ENCODE measurements at places on chromosomes 13 and 19.

GRCh38 chr19:49107625-49108459 lies 6.3 kb upstream of the LIN7B start:
- no peak for DNase-seq

- DNase-seq = no peak
Observed at GRCh38 chr19:38221919-38222830, 1.8 kb downstream of the DPF1 start.

DNA sequence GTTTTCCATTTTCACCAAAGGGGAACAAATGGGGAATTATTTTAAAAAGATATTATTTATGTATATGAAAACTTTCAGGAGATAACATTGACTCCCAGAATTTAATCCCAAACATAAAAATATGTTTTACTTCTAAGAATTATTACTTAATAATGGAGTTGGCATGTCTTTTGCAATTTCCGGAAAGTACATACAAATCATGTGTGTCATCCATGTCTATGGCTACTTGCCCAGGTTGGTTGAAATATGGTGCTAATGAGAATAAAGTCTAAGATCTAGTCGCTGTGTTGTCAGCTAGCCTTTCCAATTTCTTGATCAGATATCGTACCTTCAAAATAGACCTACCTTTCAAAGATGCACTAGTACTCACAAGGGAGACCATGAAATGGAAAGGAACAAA lies 1003.2 kb upstream of the PCDH20 start:
- no peak for DNase-seq

DNA sequence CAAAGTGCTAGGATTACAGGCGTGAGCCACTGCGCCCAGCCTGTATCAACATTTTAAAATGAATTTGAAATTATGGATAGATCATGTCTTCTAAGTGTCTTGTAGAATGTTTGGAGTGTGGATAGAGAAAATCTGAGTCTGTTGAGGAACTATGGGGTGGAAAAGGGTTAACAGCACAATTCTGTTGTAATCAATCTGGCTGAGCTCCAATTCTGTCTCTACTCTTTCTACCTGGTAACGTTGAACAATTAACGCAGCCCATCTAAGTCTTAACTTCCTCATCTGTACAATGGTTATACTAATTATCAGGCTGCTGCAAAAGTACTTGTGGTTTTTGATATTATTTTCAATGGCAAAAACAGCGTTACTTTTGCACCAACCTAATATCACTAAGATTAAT lies 4.1 kb downstream of the FPR2 start:
- DNase-seq = no peak

GRCh38 chr19:22286151-22286810 lies at the start of gene ZNF729:
Gene ZNF729 (plus strand): TSS chr19:22286441. CDS start chr19:22286526, 85 bp downstream.
- DNase-seq = no peak

DNA sequence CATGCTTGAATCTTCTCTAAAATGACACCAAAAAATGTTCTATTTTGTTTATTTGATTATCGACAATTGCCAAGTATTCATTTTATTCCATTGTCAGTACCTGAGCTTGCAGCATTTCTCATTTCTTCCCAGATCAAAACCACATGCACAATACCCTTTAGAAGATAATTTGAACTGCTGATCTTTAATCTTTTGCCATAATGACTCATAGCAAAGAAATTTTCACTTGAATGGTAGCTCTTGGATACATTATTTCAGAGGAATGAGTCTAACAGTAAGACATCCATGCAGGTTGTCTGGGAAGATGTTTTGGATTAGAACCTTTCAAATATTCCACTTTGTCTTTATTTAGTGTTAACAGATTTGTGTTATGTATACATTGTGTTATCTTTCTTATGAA lies 42.0 kb upstream of the RXFP2 start:
- DNase-seq = no peak

GRCh38 chr13:30714629-30715371 lies 20.5 kb upstream of the ALOX5AP start:
- no peak for DNase-seq

- DNase-seq = no peak
Observed at GRCh38 chr13:42836930-42837690, 55.7 kb downstream of the FAM216B start.

GRCh38 chr13:48588120-48588519 lies 55.2 kb upstream of the RCBTB2 start:
- no peak for DNase-seq

DNA sequence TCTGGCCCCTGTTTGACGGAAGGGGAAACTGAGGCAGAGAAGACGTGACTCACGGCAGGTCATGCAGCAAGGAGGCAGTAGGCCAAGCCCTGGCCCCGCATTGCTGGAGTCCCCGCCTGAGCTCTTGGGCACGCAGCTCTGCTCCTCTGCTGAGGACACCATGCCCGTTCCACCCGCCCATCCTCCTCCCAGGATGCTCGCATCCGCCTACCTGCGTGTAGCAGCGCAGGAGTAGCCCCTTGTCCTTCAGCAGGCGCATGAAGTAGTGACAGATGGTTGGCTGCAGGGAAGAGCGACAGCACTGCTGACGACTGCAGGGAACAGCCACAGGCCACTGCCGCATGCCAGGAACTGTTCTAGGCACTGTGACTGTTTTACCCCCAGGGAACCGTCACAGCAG lies 10.5 kb downstream of the SIRT2 start:
- DNase-seq = no peak

GRCh38 chr19:39296055-39296645 lies at the start of gene IFNL1:
Gene IFNL1 (plus strand): TSS chr19:39296407. CDS start chr19:39296422, 15 bp downstream.
- DNase-seq = no peak

DNA sequence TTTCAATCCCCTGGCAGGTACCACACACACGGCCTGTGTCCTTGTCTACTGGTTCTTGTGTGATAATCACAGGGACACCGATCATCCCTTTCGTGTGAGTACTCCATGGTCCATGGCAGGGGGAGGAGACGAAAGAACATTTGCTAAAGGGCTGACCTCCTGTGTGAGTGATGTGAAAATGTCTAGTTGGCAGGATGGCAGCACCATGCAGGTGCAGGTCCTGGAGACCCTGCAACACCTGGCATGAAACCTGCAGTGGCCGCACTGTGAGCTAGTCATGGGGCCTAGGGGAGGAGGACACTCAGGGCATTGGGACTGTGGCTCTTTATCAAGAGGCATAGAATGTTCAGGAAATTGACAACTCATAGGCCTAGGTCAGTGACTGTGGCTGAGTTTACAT lies 22.9 kb upstream of the LGALS14 start:
- DNase-seq = no peak

DNA sequence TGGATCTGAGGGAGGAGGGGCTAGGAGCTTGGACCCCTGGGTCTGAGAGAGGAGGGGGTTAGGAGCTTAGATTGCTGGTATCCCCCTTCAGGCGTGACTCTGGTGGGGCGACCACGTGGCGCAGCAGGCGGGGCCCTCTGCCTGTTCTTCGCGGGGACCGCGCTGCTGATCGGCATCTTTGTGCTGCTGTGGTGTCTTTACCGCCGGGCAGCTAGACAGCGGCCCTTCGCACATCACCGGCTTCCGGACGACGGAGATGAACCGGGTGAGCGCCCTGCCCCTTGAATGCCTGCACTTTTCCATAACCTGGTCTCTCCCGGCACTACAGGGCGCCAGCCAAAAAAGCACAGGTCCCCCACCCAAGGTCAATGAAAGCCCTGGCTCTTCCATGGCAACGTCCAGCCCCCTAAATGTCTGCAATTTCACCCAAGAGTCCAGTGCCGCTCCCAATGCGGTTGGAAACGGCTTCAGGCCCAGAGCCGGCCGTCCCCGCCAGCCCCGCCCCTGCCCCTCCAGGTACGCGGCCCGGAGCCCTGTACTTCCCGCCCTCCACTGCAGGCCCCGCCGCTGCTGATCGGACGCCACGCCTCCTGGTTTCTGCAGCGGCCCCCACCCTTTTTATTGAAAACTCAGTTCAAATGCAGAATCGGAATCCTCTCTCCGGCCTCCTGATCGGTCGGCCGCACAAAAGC lies 2.8 kb downstream of the GFY start:
- peak; percentile 24 for DNase-seq

DNA sequence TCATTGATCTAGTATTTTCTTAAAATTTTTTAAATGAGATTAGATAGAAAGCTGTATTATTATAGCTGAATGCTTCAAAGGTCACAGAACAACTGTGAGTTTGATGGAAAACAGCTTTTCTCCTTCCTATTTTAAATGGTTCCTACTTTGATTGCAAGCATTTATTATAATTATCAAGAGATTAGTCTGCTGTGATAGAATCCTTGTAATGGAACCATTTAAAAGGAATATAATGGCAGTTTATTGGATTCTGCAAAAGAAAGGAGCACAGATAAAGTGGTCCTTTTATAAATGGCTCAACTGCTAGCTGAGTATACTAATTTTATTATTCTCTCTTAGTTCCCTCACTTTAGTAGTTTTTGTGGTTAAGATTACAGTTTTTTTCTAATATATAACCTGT lies 87.0 kb downstream of the MAB21L1 start:
- no peak for DNase-seq

- DNase-seq = no peak
Observed at GRCh38 chr13:110134801-110135200, 172.2 kb downstream of the COL4A1 start.

- DNase-seq = no peak
Observed at GRCh38 chr19:35774274-35775045, 904 bp upstream of the ARHGAP33 start.

- DNase-seq = no peak
Observed at GRCh38 chr13:114115191-114115671, 17.2 kb downstream of the RASA3 start.

- DNase-seq = no peak
Observed at GRCh38 chr19:5035793-5036697, 67.1 kb downstream of the KDM4B start.

GRCh38 chr19:28960586-28960985 lies 252.4 kb downstream of the UQCRFS1 start:
- DNase-seq = no peak

- DNase-seq = no peak
Observed at GRCh38 chr19:48910803-48911202, 10.7 kb downstream of the NUCB1 start.

- DNase-seq = no peak
Observed at GRCh38 chr19:23542562-23542961, 144.4 kb downstream of the ZNF675 start.

GRCh38 chr13:42984691-42985090 lies 7.3 kb downstream of the EPSTI1 start:
- DNase-seq = no peak

DNA sequence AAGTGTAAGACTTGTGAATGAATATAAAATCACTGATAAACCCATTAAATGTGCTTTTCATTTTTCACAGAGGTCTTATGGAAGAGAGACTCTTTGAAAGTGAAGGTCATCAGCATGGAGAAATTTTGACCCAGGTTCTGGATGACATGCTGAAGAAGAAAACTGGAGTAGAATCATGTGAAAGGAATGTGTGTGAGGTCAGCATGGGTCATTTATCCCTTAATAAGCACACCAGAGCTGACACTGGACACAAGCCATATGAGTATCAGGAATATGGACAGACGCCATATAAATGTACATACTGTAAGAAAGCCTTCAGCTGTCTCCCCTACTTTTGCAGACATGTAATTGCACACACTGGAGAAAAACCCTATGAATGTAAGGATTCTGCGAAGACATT lies 29.0 kb downstream of the ZNF20 start:
- no peak for DNase-seq

DNA sequence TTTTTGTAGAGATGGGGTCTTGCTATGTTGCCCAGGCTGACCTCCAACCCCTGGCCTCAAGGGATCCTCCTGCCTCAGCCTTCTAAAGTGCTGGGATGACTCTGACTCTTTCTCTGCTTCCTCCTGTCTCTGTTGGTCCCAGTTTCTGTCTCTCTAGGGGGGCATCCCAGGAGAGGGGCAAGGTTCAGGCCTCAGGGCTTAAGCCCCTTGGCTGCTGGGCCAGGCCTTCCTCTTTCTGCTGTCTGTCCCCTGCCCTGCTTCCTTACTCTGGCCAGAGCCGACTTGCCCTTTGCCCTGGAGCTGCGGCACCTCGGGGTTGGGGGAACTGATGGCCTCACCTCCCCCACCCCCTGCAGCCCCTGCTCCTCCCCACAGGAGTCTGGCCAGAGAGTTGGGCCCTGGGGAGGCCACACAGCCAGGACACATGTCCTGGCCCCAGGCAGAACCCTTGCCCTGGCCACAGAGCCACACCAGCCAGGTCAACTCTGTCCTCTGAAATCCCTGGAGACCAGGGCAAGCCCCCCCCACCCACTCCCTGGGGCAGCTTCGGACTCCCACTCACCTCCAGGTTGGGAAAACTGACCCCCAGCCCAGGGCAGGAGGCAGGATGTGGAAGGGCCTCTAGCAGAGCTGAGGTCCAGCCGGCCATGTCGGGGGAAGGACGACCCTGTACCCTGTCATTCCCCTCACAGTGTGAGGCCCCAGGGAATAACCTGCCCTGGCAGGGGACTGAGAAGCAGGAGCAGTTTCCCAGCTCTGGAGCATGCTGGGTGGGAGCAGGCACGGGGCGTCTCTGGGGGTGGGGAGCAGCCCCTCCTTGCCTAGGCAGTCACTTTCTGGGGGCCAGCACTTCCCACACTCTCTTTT lies 23.7 kb downstream of the CEBPA start:
- DNase-seq = no peak

DNA sequence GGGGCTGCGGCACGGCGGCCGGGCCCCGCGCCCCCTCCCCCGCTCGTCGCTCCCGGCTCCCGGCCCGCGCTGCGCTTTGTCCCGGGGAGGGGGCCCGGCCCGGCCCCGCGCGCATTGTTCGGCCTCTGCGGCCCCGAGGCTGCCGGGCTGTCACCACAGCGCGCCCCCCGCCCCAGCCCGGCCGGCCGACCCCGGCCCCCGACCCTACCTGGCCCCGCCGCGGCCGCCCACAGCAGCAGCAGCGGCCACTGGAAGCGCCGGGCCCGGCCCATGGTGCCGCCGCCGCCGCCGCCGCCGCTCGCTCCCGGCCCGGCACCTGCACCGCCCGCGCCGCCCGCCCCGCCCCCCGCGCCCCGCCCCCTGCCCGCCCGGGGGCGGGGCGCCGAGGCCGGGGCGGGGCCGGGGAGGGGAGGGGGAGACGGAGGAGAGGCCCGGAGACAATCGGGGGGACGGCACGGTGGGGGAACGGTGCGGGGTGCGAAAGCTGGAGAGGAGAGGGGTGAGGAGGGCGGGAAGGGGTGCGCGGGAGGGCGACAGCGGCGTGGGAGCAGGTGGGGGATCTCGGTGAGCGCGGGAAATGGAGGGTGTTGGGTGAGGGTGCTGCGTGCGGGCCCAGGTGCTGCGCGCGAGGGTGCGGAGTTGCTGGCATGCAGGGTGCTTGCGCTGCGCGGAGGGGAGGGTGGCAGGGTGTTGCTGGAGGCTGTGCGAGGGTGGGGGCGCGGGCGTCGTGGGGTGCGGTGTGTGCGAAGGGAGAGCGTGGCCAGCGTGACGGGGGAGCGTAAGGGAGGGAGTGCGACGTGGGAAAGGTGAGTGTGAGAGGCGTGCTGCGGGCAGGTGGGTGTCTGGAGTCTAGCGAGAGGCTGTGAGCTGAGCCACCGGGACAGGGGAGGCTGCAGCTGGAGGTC lies at the start of gene CADM4:
CADM4 (minus strand) TSS at position 332 of the 905 bp plus-strand sequence; CDS start at position 272, 60 bp downstream.
- peak; percentile 58 for DNase-seq

- no peak for DNase-seq
Observed at GRCh38 chr13:107208889-107209288, 641.0 kb upstream of the ARGLU1 start.

DNA sequence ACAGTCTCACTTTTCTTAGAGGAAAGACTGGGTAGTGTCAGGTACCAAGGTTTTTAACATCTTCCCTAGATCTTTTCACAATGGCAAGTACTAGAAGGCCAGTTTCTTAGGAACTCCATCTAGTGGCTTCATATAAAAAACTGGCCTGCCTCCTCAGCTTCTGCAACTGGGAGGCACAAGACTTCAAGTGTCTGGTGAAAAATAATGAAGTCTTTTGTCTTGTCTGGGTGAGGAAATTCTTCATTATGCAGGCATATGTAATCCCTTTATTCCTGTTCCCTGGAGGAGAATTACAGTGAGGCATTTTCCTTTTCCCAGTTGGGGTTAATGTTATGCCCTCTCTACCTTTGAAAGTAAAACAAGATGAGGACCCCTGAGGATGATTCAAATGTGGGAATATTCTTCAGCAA lies 300.5 kb downstream of the NALCN start:
- DNase-seq = no peak

Data from CD4-positive, alpha-beta T cell treated with Interleukin-1 beta for 1 hour (primary cell).